ENCODE measurements at places on chromosomes 1 and 21.

GRCh38 chr1:41492341-41492848 lies 7.9 kb upstream of the EDN2 start:
- DNase-seq, result no peak

- no peak for DNase-seq
Observed at GRCh38 chr1:99497690-99498089, 148.2 kb upstream of the PALMD start.

GRCh38 chr1:47772960-47773682 lies 224.1 kb downstream of the TRABD2B start:
- no peak for DNase-seq

DNA sequence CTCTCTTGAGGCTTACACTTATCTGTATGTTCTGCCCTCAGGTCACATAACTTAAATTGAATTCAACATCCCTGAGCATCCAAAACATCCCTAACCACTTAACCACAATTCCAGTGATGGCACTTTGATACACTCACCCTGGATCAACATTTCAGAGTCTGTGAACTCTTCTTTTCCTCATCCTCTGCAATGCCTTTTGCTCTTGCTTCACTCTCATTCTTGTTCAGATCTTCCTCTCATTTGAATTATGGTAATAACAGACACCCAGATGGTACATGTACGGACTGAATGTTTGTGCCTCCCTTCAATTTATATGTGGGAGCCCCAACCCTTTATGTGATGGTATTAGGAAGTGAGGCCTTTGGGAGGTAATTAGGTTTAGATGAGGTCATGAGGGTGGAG lies 33.4 kb downstream of the PTGER3 start:
- DNase-seq, result peak; percentile 37

- DNase-seq, result no peak
Observed at GRCh38 chr1:45960930-45961715, 157.7 kb downstream of the MAST2 start.

DNA sequence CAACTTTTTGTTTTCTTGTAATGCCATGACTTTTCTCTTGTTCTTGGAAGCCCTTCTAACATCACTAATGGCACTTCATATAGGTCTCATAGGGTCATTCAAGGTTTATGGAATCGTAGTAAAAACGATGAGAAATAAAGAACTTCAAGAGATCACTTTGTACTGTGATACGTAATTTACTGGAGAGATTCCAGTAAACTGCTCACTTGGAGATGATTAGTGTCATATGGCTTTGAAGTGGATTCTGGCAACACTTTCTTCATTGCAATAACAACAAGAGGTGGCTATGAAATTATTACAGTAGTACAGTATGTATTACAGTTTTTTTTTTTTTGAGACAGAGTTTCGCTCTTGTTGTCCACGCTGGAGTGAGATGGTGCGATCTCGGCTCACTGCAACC lies 103.4 kb downstream of the RUSC1 start:
- no peak for DNase-seq

DNA sequence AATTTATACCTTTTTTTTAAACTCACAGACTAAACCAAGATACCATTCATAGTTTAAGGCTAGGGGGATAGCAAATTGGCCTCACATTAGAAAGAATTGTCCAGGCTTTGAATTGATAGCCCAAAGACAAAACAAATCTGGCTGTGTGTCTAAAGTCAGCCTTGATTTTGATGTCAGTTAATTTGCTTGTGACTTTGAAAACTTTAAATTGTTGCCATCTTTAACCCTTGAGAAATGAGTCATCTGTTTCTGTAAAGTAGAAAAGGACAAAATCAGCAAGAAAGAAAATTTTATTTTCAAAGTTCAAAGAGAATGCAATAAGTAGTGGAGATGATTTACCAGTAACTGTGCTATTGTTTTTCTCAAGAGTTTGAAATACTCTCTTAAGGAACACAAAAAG lies 184.5 kb downstream of the RGS7 start:
- no peak for DNase-seq

DNA sequence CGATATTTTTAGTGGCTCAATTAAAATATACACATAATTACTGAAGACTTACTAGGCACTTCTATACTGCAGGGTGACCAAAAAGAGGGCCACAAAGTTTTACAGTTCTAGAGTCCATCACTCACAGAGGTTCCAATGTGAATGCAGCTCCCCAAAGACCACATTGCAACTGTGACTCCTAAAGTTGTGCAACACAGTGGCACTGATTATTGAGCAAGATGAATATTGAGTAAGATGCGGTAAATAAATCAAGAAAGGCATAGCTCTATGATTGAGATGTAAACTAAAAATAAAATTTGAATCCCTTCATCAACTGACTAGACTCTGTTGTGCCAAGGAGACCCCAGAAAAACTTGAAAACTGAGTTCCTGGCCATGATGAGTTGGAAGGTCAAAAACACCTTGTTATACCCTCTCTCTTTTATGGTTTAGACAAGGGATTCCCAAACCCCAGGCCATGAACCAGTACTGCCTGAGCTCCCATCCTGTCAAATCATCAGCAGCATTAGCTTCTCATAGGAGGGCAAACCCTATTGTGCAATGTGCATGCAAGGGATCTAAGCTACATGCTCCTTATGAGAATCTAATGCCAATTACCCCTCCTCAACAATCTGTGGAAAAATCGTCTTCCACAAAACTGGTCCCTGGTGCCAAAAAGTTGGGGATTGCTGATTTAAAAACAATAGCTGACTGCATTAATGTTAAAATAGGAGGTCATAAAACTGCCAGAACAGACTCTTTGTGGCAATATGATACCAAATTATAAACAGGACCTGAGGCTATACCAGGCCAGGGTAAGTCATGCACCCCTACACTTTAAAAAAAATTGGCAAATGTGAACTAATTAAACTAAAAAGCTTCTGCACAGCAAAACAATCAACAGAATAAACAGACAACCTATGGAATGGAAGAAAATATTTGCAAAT lies 94.3 kb downstream of the ADGRL4 start:
- DNase-seq, result no peak

GRCh38 chr1:2414297-2414958 lies 2.1 kb upstream of the PEX10 start:
- peak; percentile 92 for DNase-seq

DNA sequence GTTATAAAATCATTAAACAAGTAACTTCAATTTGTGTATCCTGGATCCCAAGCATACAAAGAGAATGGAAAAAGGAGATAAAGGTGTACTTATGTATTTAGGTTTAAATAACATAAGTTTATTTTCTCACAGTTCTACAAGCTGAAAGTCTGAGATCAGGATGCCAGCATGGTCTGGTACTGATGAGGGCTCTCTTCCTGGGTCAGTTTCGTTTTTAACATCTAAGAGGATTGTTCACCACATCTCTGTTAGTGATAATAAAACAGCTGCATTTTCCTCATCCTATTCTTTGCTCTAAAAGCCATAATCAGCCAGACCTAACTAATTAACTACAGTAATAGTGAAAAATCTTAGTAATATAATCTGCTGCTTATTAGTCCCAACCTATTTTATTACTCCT lies 5.2 kb downstream of the EGLN1 start:
- no peak for DNase-seq

- no peak for DNase-seq
Observed at GRCh38 chr1:34982820-34983376, 2.2 kb downstream of the TMEM35B start.

DNA sequence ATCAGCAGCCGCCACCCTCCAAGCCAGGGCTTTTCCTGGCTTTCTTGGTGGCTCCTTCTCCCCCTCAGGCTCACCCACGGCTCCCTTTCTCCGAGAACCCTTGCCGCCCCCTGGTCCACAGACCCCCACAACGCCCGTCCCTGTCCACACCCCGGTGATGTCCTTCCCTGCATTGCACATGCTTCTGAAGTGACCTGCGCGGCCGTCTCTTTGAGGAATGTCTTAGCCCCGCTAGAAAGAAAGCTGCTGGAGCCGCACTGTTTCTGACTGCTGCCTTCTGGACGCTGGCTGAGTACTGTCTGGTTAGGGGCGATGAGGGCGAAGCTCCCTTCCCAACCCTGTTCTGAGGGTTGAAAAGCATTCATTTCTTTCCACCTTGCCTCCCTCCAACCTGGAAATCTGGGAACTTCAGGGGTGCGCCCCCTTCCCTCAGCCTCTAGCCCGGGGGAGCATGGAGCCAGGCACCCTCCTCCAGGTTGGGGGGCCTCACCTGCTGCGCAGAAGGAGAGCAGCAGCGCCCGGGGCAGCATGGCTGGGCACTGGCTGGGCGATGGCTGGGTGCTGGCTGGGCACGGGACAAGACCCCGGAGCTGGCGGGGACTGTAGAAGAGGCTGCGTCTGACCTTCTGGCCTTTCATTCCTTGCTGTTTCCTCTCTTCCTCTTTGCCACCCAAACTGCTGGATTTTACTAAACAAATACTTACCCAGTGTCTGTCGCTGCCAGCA lies at the start of gene CLEC20A:
Gene CLEC20A (minus strand): TSS at position 555 of the 726 bp plus-strand sequence. CDS start 25 bp downstream, at position 530.
- no peak for DNase-seq

- no peak for DNase-seq
Observed at GRCh38 chr1:18635891-18636595, 5.4 kb downstream of the PAX7 start.

DNA sequence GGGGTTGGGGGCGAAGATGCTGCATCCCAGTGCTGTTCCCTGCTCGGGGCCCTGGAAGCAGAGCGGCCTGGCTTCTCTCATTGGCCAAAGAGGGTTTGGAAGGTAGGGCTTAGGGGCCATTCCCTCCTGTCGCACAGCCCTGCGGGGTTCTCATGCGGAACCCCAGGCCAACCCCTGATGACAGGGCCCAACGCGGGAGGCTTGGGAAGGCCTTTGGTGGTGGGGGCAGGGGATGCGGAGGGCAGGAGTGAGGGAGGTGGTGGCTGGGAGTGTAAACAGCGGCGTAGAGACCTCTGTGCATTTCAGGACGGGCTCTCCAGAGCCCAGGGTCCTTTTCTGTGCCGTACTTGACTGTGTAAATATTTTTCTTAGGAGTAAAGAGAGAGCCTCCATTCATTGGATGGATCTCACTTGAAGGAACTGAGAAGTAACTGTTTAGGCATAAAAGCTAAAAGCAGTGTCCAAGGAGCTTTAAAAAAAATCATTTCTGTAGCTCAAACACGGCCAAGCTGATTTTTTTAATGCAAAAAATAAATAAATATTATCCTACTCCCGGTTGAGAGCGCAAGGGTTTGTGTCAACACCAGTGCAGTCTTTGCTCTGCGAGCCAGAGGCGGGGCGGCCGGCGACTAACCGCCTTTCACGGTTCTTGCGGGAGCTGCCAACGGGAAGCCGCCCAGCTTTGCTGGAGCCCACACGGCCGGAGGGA lies 169.1 kb downstream of the PRDM16 start:
- DNase-seq, result no peak

DNA sequence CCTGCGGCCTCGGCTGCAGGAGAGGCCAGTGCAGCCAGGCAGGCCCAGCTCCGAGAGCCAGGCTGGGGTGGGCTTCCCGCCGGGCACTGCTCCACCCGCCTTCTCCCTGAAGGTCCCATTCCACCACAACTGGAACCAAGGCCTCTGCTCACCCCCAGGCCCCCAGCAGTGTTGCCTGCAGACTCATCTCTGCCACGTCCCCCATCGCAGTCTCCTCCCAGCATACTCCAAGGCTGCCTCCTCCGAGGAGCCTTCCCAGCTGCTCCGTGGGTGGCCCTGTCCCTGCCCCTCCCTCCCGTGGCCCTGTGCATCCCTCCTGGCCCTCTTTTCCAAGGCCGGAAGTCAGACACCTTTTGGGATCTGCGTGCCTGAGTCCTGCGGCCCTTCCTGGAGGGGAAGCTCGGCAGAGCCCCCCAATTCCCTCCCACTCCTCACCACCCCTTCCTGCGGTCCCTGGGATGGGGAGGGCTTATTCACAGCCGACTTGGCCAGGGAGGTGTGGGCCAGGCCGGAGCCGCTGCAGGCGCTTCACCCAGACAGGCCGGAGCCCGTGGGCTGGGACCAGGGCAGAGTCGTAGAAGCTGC lies 47.6 kb downstream of the SLX9 start:
- no peak for DNase-seq

DNA sequence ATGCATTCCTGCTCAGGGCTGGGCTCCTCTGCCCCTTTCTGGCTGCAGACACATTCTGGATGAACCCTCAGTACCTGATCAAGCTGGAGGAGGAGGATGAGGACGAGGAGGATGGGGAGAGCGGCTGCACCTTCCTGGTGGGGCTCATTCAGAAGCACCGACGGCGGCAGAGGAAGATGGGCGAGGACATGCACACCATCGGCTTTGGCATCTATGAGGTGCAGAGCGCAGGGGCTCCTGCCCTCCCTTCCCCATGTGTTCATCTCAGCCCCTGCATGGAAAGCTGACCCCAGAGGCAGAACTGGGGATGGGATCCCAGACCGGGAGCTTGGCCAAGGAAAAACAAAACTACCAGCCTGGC lies 43.1 kb downstream of the CAPN2 start:
- DNase-seq, result no peak

DNA sequence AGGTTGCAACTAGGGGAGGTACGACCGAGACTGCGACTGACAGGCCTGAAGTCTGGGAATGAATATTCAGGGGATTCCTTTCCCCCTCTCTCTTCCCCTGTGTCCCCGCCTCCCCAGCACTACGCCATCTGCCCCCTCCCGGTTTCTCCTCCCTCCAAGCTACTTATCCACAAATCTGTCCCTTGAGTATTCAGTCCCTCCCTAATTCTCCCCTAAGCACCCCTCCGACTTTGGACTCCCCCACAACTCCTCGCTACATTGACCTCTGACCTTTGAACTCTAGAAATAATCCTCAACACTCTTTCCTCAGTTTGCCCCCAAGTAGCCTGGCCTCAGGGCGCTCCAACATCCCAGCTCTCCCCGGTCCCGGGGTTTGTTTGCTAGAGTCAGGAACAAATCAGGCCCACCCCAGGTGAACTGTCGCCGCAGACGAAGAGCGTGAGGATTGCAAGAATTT lies 393 bp downstream of the LYSMD1 start:
- peak; percentile 83 for DNase-seq

DNA sequence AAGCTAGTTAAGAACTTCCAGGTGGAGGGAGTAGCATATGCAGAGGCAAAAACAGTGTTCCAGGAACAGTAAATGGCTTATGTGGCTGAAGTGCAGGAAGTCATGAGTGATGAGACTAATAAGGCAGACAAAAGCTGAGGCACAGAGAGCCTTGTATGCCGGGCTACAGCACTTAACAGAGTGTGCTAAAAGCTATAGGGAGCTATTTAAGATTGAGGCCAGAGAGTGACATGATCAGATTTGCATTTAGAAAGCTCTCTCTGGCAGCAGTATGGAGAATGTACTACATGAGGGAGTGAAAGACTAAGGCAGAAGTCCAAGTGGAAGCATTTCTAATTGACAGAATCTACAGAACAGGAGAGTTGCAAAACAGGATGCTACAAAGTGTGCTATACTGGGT lies 38.6 kb downstream of the WASF2 start:
- no peak for DNase-seq

Measured in GM03348 (cell line).